ENCODE measurements at places on chromosomes 6 and 20.

GRCh38 chr6:14067656-14068055 lies 49.9 kb upstream of the CD83 start:
- DNase-seq: no peak

GRCh38 chr6:6328451-6328850 lies 8.0 kb upstream of the F13A1 start:
- no peak for DNase-seq

DNA sequence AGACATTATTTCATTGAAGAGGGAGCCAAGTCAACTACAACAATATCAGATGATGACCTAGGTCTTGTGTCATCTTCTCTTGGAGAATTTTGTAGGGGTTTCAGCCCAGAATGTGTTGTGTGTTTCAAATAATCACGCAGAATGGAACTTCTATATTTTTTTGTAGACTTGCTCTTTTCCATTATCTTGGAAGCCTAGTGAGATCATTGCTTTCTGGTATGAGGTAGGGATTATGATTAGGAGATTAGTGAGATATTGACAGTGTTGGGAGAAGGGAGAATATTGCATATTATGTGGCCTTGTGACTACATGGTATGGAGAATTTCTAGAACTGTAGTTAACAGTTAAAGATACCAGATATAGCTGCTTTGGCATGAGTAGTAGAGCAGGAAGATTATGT lies 423.6 kb upstream of the PLCB4 start:
- no peak for DNase-seq

DNA sequence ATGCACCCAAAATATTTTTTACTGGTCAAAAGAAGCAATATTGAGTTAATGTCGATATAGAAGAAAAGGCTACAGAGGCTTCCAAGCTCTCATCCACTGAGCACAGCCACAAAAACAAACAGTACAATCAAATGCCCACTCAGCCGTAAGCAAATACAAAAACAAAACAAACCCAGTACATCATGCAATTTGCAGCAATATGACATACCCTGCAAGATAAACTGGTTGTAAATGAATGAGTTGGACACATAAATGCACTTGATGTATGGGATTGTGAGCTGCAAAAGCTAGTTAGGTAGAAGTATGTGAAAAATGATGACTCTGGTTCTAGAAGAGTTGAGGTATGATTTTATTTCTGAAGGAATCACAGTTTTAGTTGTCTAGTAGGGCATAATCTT lies 83.9 kb downstream of the SESN1 start:
- DNase-seq: no peak

GRCh38 chr6:12222405-12223366 lies 67.5 kb upstream of the EDN1 start:
- DNase-seq: no peak

GRCh38 chr6:19333936-19334335 lies 503.2 kb upstream of the ID4 start:
- no peak for DNase-seq

DNA sequence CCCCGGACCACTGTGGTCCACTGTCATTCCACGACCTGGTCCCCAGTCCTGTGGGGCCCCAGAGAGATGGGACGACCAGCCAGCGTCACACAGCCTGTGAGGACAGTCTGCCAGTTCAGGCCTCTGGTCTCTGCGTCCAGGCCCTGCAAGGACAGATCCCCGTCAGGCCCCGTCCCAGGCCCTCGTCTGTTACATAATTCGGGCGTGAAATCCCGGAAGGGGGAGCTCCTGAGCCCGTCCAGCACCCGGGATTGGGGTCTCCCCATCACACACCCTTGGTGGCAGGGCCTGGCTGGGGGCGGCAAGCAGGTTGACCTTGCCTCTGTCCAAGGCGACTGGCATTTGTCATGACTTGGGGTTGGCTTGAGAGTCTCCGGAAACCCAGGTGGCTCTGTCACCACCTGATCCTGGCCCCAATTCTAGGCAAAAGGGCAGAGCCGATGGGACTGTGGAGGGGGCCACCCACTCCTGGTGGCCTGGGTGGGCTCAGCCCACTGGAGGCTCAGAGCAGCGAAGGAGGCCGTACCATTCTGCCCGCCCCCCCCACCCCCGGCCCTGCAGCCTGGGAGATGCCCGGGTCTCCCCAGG lies 73.8 kb upstream of the GATA5 start:
- no peak for DNase-seq

GRCh38 chr6:166815629-166816028 lies 140.7 kb downstream of the RNASET2 start:
- DNase-seq: no peak

GRCh38 chr6:104013312-104013971 lies 846.3 kb downstream of the HACE1 start:
- no peak for DNase-seq

- no peak for DNase-seq
Measured at GRCh38 chr6:37488476-37488875, 11.2 kb downstream of the CCDC167 start.

- no peak for DNase-seq
Measured at GRCh38 chr6:121435444-121436069, at the start of gene GJA1. GJA1 (plus strand) TSS chr6:121435646; CDS start chr6:121446848, 11,202 bp downstream.

DNA sequence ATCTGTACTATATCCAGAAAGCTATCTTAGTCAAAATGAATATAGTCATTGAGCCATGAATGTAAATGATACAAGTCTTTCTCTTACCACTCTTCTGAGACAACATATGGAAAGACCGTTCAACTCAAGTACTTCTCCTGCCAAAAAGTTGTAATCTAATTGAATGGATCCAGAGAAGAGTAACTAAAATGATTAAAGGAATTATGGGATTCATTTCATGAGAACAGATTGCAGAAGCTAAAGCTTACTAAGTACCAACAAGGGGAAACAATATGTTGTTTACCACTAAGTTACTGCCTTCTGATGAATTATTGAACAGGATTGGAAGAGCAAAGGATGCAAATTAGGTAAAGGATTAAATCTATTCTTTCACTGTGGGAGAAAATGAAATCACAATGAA lies 2.0 kb upstream of the LGSN start:
- no peak for DNase-seq

DNA sequence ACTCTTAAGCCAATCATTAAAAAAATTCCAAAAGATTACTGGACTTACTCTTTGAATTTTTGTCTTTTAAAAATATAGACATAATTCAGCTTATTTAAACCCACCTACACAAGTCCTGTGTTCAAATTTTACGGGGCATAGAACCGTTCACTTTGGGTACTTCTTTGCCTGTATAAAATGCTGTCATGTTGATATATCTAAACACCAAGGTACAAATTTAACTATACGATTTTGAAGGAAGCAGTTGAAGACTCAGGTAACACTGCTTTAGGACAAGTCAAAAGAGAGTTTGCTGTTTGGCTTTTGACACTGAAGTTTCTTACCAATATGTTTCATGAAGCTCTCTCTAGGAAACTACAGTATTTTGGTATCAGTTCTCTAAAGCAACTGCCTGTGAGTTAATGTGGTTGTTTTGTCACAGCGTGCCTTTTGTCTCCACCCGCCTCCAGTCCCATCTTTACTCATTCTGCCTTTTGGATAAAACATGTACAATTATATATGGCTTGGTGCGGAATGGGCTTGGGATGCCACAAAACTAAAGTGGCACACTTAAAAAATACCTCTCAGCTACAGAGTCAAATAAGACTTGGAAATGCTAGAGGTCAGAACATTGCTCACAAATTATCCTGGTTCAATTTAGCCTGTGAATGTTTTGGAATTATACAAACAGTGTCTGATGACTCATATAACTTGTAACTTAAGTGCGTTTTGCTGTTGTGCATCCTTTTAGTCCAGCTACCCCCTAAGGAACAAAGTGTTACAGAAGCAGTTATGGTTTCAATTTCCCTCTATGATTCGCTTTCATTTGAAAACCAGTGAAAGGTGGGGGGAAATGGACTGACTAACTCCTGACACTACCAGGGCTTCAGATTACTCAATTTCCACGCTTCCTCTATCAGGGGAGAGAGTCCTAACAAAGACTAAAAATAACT lies 38.7 kb downstream of the RGS17 start:
- no peak for DNase-seq

- no peak for DNase-seq
Measured at GRCh38 chr20:36408219-36408618, 102.1 kb downstream of the DLGAP4 start.

- DNase-seq: no peak
Measured at GRCh38 chr6:53994201-53994600, 117.0 kb upstream of the MLIP start.

DNA sequence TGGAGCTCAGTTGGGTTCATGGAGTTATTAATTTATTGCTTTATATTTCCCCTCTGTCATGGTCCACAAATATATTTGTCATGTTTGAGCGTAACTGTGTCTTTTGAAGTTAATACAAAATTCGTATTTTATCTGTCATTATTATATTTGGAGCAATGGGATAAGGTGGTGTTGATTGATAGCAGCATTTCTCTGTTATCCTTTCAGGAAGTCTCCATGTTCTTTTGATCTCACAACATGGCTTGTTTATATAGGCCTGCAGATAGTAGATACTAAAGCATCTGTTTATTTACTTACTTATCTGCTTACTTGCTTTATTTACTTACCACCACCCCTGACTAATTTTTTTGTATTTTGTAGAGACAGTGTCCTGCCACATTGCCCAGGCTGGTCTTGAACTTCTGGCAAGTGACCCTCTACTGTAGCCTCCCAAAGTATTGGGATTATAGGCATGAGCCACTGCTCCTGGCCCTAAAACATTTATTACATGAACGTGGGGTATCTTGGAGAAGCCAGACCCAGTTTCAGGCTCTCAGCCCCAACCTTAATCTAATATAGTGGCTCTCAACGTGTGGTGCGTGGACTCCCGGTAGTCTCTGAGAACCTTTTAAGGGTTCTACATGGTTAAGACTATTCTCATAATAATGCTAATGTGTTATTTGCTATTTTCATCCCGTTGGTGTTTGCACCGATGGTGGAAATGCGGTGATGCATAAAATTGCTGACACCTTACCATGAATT lies 104.2 kb downstream of the NCOA3 start:
- no peak for DNase-seq

- DNase-seq: no peak
Measured at GRCh38 chr6:148593130-148593812, 153.6 kb upstream of the UST start.

DNA sequence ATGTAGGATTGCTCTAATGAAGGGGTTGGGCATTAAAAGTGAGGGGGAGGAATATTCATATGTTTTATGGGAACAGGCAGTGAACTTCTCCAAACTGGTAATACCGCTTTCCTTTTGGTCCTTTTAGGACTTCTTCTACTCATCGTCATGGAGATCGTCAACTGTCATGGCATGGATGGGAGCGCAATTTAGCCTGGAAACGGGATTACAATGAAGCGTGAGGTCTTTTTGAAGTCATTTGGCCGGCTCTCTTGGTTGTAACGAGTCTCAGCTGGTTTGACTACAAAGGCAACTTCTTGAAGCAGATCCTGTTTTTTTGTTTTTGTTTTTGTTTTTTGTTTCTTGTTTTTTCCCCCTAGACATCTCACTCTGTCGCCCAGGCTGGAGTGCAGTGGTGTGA lies 1.4 kb upstream of the HLA-E start:
- DNase-seq: no peak

- DNase-seq: no peak
Measured at GRCh38 chr6:1713016-1713600, 103.4 kb downstream of the FOXC1 start.

- no peak for DNase-seq
Measured at GRCh38 chr6:25217829-25218228, 61.3 kb upstream of the CARMIL1 start.

- no peak for DNase-seq
Measured at GRCh38 chr6:45532721-45533210, 155.0 kb upstream of the SUPT3H start.

DNA sequence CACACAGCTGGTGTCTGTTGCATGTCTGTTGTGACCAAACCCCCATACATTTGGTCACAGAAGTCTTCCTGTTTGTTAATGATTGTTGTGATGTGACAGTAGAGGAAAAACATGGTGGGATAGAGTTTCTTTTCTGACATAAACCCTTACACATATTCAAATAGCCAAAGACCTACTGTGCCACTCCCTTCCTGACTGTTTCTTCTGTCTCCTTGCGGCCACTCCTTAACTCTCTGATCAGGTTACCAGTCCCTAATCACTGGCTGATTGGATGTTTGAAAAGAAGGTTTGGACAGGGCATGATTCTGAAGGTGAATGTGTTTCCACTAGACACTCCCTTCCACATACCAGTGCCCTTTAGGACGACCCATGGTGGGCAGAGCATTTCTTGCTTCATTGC lies 101.2 kb downstream of the SCP2D1 start:
- no peak for DNase-seq

DNA sequence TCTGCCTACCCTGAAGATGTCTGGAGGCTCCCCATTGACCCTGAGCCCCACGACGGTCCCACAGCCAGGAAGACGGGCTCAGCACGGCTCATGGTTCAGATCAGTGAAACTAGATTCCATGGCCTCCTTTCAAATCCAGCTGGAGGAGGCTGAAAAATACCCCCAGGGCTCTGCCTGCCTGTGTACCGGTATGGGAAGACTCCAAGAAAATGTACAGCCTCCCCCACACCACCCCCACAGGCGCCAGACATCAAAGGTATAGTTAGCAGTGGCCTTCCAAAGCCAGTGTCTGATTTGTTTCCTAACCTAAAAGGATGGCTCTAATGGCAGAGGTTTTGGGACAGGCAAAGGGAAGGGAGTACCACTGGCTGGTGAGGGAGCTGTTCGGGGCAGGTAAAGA lies 86.2 kb upstream of the SNAP25 start:
- no peak for DNase-seq

GRCh38 chr6:130150906-130151305 lies 71.8 kb downstream of the SAMD3 start:
- no peak for DNase-seq

DNA sequence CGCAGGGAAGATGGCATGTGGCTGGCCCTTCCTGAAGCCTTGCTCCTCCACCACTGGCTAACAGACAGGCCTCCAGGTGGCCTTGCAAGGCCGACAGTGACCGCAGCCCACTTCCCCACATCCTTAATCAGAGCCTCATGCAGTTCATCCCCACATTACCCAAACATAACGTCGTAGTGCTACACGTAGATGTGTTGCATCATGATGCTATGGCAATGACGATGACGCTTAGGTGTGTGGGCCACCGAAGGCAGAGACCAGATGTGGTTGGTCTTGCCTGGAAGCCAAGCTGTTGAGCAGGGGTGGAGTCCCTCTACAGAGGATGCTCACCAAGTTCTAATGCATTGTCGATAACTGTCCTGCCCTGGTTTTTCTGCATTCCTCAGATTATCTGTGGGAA lies 5.6 kb downstream of the CD93 start:
- DNase-seq: no peak

GRCh38 chr20:58155148-58155925 lies 73.1 kb downstream of the ANKRD60 start:
- DNase-seq: no peak

DNA sequence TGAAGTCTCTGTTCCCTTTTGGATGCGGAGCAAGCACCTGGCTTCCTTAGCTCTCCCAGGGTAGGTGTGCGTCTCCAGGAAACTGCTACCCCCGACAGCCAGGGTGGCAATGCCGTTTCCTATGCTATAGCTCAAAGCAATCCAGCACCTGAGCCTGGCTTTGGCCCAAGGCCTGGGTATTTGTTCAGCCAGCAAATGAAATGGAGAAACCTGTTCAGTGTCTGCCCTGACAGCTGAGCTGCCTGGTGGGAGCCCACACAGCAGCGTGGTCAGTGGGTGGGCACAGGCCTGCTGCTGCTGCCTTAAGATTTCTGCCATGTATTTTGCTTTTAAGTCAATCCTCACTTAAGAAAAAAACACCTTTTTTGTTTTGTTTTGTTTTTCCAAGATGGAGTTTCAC lies 13.7 kb downstream of the SPATA2 start:
- no peak for DNase-seq

- no peak for DNase-seq
Measured at GRCh38 chr6:111676383-111676782, 70.7 kb upstream of the TRAF3IP2 start.

GRCh38 chr20:29742699-29743100 lies 1514.8 kb upstream of the DEFB115 start:
- no peak for DNase-seq

All from stimulated activated CD8-positive, alpha-beta memory T cell treated with anti-CD3 and anti-CD28 coated beads, Interleukin-15, amount 100 ng/mL, for 24 hours (primary cell).